ENCODE measurements at places on chromosomes 3 and 15. TPM values are rescaled to one million over a fixed set of nuclear protein-coding genes. Genes with fewer than 3 reads are reported as not detected.
A peak's percentile ranks its signal among the peaks of the same experiment; 100 is the strongest.

Gene MANF
- 51.8 TPM for total RNA-seq

Gene RYR3
- not detected for total RNA-seq

Gene ROBO1
- total RNA-seq, result not detected

Gene EFCAB12
- 0.04 TPM for total RNA-seq

Gene SEMA5B
- total RNA-seq, result not detected

Gene LDHAL6B
- total RNA-seq, result not detected

Gene TMEM207
- total RNA-seq, result not detected

Gene GLCE
- 1.9 TPM for total RNA-seq

Gene ACTR8
- 33.5 TPM for total RNA-seq

Gene ADGRG7
- total RNA-seq, result not detected

Gene PATL2
- 1.0 TPM for total RNA-seq

Gene KLHL40
- not detected for total RNA-seq

Gene TLR9
- 26.5 TPM for total RNA-seq

- H3K27me3 ChIP-seq, result no peaks in the 10 kb centered on the region
- no peak for DNase-seq
- H3K36me3 ChIP-seq, result no peaks in the 10 kb centered on the region
- no peak overlapping the region for H3K27ac ChIP-seq
- no peaks in the 10 kb centered on the region for H3K4me1 ChIP-seq
Measured at GRCh38 chr15:71632576-71633195, 177.7 kb upstream of the NR2E3 start.

DNA sequence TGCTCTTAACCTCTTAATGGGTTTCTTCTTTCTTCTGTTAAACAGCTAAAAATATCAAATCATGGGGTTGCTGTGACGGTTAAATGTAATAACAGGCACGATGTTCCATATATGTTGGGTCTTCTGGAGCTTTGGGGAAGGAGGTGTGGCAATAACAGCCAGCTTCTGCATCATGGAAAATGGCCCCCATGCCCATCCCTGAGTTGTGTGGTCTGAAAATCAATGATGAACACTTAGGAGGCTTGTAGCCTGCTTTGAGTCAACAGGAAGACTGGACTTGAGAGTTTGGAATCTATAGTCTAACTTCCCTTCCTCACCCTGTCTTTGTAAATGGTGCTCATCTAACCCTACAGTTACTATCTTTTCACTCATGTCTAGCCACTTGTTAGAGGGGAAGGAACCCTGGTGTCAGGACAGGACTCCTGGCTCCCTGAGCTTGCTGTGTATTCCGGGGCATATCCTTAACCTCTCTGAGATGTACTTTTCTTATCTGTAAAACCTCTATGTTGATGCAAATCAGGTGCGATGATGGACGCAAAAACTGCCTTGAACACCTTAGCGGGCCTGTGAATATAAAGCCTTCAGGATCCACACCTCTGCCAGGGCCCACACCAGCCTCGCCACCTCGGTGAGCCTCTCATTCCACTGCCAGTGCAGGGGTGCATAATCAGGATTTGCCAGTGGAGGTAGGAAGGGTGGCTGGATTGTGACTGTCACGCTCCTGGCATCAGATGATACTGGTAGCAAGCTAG is 27.5 kb downstream of the SMAD3 start:
- H3K4me3 ChIP-seq, result peak overlapping the region; percentile 62
- no peaks in the 10 kb centered on the region for H3K27me3 ChIP-seq
- peak overlapping the region; percentile 98 for H3K27ac ChIP-seq
- peak; percentile 84 for DNase-seq
- H3K4me1 ChIP-seq, result peaks cover 71% of the 10 kb centered on the region
- H3K36me3 ChIP-seq, result no peaks in the 10 kb centered on the region

DNA sequence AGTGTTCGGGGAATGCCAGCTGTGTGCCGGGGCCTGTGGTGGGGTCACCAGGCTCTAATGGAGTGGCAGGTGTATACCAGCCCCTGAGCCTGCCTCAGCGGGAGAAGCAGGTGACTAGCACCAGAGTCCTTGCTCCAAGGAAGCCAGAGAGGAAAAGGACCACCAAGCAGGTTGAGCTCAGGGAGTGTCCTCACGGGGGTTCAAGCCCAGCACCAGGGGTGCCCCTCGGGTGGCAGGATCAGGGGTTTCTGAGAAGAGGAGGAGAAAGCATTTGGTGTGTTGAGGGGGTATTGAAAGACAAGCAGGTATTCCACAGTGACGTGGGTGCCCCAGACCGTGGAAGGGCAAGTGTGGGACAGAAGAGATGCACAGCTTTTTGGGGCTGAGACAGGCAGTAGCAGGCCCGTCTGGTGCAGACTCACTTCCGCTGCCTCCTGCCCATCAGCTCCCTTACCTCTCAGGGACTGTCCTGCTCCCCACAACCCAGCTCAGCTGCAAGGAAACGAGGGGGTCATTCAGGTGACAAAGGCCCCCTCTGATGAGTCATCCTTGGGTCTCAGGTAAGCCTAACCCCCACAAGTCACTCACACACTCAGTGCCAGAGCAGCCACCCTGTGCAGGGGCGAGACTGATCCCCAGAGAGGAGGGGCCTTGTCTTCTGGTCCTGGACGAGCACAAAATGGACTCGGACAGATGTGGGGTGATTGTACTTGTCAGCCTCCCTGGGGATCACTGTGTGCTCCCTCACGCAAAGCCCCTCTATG is 21.4 kb upstream of the POC1A start:
- no peak overlapping the region for H3K4me3 ChIP-seq
- H3K4me1 ChIP-seq, result peaks cover 7% of the 10 kb centered on the region
- DNase-seq, result no peak
- H3K27me3 ChIP-seq, result no peaks in the 10 kb centered on the region
- no peaks in the 10 kb centered on the region for H3K36me3 ChIP-seq

DNA sequence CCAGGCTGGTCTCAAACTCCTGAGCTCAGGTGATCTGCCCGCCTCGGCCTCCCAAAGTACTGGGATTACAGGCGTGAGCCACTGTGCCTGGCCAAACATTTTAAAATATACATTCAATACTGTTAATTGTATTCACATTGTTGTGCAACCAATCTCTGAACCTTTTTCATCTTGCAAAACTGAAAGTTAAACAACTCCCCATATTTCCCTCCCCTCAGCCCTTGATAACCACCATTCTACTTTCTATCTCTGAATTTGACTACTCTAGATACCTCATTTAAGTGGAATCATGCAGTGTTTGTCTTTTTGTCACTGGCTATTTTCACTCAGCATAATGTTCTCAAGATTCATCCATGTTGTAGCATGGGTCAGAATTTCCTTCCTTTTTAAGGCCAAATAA is 30.0 kb downstream of the HMCES start:
- no peak for DNase-seq
- no peaks in the 10 kb centered on the region for H3K27me3 ChIP-seq
- H3K4me3 ChIP-seq, result no peak overlapping the region

- H3K4me3 ChIP-seq, result peak overlapping the region; percentile 91
- peaks cover 40% of the 10 kb centered on the region for H3K4me1 ChIP-seq
- H3K27ac ChIP-seq, result peak overlapping the region; percentile 37
- H3K36me3 ChIP-seq, result no peaks in the 10 kb centered on the region
- no peak for DNase-seq
- H3K27me3 ChIP-seq, result no peaks in the 10 kb centered on the region
Measured at GRCh38 chr3:48503401-48504050, 448 bp downstream of the SHISA5 start.

GRCh38 chr3:121885386-121885785 is 8.8 kb upstream of the SLC15A2 start:
- peaks cover 17% of the 10 kb centered on the region for H3K36me3 ChIP-seq
- DNase-seq, result no peak
- H3K27me3 ChIP-seq, result no peaks in the 10 kb centered on the region
- H3K27ac ChIP-seq, result no peak overlapping the region

DNA sequence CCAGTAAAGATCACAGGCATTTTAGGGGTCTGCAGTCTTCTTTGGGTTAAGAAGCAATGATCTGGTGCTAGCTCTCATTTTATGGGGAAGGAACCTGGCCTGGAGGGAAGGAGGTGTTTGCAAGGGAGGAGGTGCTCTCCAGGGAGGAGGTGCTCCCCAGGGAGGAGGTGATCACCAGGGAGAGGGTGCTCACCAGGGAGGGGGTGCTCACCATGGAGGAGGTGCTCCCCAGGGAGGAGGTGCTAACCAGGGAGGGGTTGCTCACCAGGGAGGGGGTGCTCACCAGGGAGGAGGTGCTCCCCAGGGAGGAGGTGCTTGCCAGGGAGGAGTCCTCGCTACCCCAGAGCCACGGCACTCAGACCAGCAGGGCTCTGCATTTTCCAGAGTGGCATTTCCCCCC is 115.7 kb downstream of the TLE3 start:
- no peak overlapping the region for H3K4me3 ChIP-seq
- H3K4me1 ChIP-seq, result peaks cover 44% of the 10 kb centered on the region
- no peak for DNase-seq
- H3K27ac ChIP-seq, result no peak overlapping the region

- no peak overlapping the region for H3K27ac ChIP-seq
- DNase-seq, result no peak
- no peak overlapping the region for H3K4me3 ChIP-seq
Measured at GRCh38 chr3:184588776-184589175, 27.2 kb downstream of the EPHB3 start.

DNA sequence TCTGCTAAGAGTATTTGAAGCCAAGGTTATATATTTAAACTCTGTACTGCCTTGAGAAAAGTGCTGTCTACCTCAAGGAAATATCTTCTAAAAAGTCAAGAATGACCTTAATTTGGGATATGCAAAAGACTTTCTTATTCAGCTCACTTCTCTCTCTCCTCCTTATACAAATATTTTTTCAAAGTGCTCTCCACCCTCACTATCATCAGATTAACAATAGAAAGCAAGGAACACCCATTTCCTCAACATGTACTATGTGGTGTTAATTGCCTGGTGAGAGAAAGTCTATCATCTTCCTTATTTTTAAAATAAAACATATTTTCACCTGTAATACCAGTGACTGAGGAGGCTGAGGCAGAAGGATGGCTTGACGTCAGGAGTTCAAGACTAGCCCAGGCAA is 44.4 kb upstream of the RSL24D1 start:
- H3K36me3 ChIP-seq, result no peaks in the 10 kb centered on the region
- H3K4me3 ChIP-seq, result no peak overlapping the region
- H3K27me3 ChIP-seq, result no peaks in the 10 kb centered on the region

GRCh38 chr15:99096894-99097426 is 7.9 kb upstream of the SYNM start:
- peaks cover 3% of the 10 kb centered on the region for H3K4me1 ChIP-seq
- H3K4me3 ChIP-seq, result no peak overlapping the region
- H3K36me3 ChIP-seq, result no peaks in the 10 kb centered on the region
- no peak overlapping the region for H3K27ac ChIP-seq
- H3K27me3 ChIP-seq, result no peaks in the 10 kb centered on the region
- no peak for DNase-seq

- H3K4me3 ChIP-seq, result no peak overlapping the region
- H3K36me3 ChIP-seq, result no peaks in the 10 kb centered on the region
- H3K27ac ChIP-seq, result no peak overlapping the region
- H3K27me3 ChIP-seq, result no peaks in the 10 kb centered on the region
Measured at GRCh38 chr3:21331321-21331720, 419.7 kb downstream of the ZNF385D start.
